Activated CD4-positive, alpha-beta T cell treated with anti-CD3 and anti-CD28 coated beads, Interleukin-2, amount 50 U/mL, for 1 hour (primary cell): ENCODE measurements at places on chromosomes 12 and 14.

GRCh38 chr14:64005822-64006221 lies 153.0 kb downstream of the SYNE2 start:
- no peak for DNase-seq

DNA sequence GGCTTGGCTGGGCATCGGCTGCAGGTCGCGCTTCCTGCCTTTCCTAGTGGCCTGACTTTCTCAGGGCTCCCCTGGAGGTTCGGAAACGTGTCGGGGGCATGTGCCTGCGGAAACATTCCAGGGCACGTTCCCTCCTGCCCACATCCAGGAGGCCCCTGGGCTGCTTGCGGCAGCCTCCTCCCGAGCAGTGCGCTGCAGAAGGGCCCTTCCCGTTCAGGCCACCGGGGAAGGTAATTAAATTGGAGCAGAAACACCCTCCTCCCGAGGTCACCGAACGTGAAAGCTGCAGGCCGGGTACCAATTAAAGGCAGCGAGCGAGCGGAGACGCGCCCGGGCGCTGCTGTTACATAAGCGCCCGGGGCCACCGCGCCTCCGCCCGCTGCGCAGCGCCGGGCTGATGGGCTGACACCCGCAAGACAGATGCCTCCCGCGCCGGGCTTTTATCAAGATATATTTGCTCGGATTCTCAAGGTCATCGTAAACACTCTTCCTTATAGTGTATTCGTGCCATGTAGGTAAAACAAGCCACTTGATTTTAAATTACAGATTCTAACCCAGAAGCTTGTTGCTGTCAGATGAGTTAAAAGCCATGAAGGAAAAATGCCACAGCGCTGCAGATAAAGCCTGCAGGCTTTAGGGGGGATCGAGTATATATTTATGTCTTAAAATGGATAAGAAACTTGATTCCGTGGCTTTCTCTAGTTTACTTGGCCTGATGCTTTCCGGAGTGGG lies 31.4 kb downstream of the SSPN start:
- no peak for DNase-seq

DNA sequence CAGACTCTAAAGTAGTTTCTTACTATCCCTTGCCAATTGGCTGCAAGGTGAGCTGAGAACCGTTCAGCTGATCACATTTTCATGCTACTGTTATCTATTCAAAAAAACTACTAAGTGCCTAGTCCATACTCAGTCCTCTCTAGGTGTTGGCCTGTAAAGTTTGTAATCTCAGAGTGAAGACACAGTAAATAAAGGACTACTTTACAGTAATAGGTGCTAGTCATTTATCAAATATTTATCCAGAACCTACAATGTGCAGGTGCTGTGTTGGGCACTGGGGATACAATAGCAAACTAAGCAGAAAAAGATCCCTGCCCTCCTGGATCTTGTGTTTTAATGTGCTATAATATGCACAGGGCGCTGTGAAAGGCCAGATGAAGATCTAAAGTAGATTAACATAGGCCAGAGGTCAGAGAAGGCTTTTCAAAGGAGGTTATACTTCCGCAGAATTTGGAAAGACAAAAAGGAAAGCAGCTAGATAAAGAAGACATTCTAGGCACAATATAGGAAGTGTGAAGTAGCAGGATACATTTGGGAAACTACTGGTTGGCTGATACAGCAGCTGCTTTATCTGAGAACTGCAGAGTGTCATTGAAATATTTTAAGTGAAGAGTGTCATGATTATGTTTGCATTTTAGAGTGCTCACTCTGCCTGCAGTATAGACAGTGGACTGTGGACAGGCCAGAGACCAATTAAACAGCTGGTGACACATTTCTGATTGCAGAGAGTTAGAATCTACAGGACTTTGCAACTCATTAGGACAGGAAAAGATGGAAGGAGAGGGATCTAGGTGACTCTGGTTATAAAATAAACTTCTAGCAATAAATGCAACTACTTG lies 8.0 kb upstream of the ACTR10 start:
- DNase-seq, result no peak

GRCh38 chr12:13000925-13001774 lies 1.1 kb upstream of the HEBP1 start:
- peak; percentile 26 for DNase-seq

- DNase-seq, result no peak
Measured at GRCh38 chr14:42149609-42150261, 543.1 kb downstream of the LRFN5 start.

DNA sequence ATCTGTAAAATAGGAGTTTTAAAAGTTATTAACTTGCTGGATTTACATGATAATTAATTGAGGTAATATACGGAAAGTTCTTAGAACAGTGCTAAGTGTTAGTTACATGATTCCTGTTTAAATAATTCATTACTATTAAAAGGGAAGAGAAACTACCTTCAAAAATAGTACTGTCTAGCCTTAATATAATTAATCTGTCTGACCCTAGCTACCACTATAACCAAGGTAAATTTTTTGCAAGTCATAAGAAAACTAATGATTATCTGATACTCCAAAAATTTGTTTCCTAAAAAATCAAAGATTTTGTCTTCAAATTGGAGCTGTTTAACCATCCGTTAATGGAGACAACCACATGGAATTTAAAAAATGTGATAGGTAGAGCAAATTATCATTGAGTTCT lies 294.3 kb upstream of the FBXO33 start:
- DNase-seq, result no peak

DNA sequence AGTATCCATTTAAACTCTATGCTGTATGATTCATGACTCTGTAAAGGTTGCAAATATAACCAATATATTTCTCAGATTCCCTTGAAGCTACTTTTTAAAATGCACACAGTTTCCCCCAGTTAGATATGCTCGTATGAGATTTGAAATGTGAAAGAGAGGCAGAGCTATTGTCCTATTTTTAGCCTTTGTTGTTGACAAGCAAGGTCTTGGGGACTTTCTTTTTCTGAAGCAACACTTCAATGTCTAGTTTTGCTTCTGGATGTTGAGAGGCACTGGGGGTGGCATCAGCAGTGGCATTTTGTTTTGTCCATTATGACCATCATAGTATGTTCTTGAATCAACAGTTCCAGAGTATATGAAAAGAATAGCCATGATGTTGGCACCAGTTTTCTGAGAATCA lies 63.4 kb downstream of the ASCL1 start:
- DNase-seq, result no peak

DNA sequence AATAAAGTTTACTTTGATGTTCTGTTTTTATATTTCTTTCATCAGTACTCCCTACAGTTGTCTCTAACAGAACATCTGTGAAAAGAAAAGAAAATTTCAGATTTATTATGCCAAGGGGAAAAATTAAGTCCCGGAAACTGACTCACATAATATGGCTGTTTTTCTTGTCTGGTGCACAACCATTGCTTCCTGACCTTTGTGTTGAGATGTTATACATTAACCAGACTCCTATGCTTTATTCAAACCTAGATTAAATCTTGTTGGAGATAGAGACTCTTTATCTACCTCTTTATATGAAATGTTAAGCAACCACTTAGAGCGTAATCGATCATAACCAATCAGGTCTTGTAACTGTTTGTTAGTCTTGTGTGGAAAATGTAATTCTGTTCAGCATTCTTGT lies 37.6 kb upstream of the BICD1 start:
- no peak for DNase-seq

- DNase-seq, result peak; percentile 74
Measured at GRCh38 chr14:105537580-105538474, 11.4 kb downstream of the TMEM121 start.

DNA sequence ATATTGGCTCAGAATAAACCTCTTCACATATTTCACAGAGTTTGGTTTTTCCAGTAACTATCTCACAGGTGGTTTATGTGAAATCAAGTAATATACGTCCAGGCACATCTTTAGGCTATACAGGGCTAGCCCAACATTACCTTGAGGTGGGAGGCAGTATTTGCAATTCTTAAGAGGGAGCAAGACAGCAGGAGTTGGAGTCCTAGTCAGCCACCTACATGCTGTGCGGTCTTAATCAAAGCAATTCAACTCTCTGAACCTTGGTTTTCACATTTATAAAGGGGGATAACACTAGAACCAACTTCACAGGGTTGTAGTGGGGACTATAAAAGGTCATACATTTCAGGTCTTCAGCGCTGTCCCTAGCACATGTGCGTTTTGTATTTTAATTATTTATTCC lies 73.5 kb upstream of the FICD start:
- no peak for DNase-seq

DNA sequence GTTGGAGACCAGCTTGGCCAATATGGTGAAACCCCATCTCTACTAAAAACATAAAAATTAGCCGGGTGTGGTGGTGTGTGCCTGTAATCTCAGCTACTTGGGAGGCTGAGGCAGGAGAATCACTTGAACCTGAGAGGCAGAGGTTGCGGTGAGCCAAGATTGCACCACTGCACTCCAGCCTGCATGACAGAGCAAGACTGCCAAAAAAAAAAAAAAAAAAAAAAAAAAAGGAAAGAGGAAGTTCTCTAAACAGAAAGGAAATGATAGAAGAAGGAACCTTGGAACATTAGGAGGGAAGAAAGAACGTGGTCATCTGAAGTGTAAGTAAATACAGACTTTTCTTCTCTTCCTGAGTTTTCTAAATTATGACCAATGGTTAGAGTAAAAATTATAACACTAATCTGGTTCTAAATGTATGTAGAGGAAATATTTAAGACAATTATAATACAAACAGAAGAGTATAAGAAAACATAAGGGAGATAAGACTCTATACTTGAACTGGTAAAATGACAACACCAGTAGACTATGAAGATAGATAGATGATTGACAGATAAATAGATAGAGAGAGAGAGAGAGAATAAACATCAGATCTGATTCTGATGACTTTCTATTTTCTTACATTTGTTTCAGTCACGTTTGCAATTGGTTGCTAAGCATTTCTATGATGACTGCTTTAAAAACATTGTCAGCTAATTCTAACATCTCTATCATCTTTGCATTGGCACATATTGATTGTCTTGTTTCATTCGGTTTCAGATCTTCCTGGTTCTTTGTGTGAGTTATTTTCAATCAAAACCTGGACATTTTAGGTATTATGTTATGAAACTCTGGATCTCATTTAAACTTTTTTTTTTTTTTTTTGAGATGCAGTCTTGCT lies 12.9 kb upstream of the CORO1C start:
- no peak for DNase-seq

DNA sequence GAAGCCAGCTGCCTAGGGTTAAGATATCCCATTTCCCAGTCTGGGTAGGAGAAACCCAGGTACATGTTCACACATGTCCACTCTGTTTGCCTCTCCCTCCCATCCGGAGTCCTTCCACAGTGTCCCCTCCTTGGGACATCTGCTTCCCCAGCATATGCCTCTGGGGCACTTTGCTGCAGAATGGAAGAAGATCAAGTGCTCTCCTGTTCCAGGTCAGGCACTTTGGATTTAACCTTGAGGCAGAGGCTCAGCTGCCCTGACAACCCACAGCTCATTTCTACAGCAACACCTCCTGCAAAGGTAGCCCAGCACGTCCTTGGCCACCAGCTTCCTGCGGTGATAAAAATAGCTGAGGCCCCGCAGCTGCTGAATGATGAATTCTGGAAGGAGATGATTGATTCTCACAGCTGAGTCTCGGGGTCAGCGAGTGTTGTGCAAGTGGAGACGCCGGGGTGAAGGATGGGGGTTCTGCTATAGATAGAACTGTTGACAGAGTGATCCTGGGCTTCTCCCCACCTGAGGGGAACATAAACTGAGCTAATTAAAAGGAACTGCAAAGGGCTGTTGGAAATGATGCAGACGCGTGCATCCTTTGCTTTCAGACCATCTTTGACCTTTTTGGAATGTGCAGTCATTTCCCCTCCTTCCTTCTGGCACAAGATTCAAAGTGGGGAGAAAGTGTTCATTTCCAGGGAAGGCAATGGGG lies 145.0 kb downstream of the SLC38A6 start:
- DNase-seq, result no peak

DNA sequence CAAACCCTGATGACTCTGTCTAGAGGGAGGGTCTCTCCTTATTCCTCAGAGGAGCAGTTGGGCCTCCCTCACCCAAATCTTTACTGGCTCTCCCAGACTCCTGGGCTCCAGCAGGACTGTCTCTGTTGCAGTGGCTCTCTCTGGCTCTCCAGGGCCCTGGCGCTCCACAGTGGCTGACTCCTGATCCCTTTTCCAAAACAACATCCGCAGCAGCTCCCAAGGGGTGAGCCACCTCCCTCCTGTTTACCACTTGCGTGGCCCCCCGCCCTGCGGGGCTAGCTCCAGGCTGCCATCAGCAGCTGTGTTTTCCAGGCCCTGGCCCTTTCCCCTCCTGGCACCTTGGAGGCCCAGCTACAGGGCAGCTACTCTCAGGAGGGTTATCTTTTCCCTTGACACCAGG lies 123.5 kb downstream of the CALM1 start:
- no peak for DNase-seq

DNA sequence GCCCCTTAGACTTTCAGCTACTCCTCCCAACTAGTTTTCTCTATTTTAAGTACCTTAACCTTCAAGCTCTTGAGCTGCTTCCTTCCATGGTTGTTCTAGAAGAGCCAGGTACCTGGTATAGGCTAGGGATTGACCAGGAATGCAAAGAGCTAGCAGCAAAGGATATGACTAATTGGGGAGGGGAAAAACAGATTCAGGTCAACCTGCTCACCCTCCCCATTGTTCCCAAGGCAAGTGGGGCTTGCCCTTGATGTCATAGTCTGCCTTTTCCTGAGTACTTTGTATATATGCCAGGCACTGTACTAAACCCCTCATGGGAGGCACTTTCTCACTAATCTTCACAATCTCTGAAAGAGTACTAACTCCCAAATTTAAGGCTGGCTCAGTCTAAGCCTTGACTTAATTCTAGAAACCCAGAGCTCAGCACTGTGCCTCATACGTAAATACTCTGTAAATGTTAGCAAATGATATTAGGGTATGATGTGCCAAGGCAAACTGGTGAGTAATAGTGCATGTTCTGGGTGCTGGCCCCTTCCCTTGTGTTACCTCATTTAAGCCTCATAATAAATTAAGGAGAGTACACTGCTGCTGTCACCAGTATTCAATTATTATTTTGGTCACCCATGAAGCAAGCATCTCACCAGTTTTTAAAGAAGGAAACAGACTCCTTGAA lies 42.2 kb downstream of the SUDS3 start:
- DNase-seq, result no peak

DNA sequence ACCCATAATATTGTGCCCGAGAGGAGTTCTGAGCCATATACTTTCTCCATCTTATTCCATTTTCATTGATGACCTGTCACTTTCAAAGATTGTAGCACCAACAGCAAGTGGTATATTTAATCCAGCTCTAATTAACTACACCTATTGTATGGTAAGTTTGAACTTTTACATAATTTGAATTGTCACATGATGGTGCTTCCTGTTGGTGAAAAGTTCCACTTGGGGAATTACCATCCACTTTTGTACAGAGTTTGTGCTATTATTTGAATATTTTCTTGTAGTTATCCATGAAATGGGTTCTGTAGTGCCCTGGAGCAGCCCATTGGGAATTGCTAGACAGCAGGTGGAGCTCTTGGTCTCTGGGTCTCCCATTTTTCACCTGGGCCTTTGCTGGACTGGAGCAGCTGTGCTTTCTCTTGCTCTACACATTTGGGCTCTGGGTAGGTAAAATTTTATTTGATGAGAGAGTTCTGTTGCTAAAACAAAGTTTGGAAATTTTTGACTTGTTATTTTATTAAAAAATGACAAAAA lies 3.0 kb downstream of the SMCO3 start:
- no peak for DNase-seq

DNA sequence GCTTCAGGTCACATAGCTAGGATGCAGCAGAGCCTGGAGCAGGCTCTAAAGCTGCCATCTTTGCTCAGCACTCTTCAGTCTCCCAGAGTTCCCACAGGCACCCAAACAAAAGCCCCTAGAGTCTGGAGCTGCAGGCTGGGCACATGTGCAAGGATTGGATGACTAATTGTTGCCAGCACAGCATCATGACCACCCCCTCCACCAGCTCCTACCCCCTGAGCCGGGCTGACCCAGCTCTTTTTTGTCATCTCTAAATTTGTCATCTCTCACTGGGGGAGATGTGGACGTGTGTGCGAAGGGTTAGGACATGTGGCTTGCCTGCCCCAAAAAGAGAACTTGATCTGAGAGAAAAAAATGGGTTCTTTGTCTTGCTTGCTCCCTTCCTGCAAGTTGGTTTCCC lies 4.3 kb upstream of the MMP19 start:
- no peak for DNase-seq
